Right atrium auricular region (tissue), 2 donors: ENCODE measurements at places on chromosomes 2 and 18. TPM values are rescaled to one million over a fixed set of nuclear protein-coding genes. Genes with fewer than 3 reads are reported as not detected.

GRCh38 chr2:159637988-159638501, 21.7 kb upstream of the BAZ2B start:
- no peak for DNase-seq

DNA sequence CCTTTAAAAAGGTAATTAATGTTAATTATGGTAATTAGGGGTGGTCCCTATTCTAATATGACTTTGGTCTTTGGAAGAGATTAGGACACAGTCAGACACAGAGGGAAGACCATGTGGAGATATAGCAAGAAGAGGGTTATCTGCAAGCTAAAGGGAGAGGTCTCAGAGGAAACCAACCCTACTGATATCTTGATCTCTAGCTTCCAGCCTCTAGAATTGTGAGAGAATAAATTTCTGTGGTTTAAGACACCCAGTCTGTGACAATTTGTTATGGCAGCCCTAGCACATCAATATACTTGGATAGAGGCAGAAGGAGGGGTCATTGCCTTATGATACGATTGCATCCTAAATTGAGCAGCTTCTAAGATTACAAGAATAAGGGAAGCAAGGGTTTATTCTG, 21.3 kb upstream of the NT5C1B start:
- no peak for DNase-seq

DNA sequence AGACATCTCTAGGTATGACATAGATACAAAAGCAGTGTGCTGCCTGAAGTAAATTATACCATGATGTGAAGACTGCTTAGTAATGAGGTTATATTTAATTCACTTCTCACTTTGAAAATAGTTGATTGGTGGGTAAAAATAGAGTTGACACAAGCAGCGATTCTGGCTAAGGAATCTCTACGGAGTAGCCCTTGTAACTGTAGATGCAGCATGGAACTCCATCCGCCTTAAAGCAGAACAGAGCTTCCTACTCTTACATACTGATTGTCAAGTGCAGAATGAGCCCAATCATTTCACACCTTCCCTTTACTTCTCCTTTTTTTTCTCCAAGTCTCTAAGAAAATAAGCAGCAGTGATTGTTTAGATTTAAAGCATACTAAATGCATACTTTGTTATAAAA, 1594.6 kb upstream of the SLC39A10 start:
- no peak for DNase-seq

- no peak for DNase-seq
These were observed 55.1 kb upstream of the RAPGEF4 start for GRCh38 chr2:172680436-172681068.

The TUBB8B gene
- total RNA-seq = not detected
